ENCODE measurements at places on chromosomes 7 and 10.

- no peak for DNase-seq
Measured at GRCh38 chr7:124908259-124908658, 21.4 kb downstream of the POT1 start.

DNA sequence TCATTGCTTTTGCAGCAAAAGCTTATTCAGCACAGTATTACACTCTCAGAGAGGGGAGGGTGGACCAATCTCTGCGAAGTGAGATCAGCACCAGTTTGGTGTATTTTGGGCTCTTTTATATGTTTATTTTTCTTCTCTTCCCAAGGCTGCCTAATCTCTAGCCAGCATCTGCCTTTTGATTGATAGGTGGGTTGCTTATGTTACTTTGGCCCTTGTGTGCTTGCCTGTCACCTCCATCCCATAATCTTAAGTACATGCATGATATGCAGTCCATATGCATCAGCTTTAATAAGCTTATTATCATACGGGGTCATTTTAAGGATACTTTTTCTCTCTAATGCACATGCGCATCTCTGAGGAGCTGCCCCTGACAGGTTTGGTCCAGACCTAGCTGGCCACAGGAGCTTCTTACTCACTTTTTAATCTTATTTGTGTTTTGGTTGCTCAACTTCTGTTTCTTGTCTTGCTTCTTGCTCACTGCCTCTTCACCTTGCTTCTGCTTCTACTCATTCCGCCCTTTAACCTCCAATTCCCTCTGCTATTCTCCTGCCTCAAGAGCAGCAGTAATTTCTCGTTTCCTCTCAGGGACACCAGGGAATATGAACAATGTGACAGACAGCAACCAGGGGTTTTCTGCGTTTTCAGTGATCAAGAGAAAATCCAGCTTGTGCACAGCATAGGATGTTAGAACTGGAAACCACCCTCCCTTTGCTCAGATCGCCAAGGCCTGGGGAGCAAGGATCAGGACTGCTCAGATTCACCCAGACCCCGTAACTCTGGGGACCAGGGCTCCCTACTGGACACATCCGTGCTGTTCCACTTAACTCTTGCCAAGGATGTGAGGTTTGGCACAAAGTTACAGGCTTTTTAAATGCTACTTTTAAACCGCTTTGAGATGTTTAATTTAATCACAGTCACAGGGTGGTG lies 10.0 kb downstream of the RGR start:
- no peak for DNase-seq

DNA sequence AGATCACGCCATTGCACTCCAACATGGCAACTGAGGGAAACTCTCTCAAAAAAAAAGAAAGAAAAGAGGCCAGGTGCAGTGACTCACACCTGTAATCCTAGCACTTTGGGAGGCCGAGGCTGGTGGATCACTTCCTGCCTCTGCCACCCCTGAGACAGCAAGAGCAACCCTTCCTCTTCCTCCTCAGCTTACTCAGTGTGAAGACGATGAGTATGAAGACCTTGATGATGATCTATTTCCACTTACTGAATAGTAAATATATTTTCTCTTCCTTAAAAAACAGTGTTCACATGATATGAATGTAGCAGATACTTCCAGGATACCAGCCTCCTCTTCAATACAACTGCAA lies 2.1 kb upstream of the ZKSCAN1 start:
- DNase-seq: no peak

DNA sequence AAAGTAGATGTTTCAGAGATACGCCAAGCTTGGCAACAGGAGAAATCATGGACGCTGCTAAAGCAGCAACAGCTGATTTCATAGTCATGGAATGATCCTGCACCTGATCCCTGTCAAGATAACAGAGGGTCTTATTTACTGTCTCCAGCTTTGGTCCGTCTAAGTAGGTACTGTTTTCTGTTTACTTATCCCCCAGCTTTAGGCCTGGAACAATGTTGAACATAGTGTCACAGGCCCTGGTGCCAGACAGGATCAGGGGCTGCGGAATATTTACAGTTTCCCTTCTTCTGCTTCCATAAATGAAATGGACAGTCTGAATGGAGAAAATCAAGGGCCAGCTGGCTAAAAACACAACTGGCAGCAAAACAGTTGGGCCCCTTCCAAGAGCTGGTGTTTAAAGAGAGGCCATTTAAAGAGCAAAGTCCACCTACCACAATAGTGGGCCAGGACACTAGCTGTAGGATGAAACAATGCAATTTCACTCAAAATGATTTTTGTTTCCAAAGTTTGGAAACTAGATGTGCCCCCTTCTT lies 2.9 kb downstream of the GPR37 start:
- DNase-seq: no peak

DNA sequence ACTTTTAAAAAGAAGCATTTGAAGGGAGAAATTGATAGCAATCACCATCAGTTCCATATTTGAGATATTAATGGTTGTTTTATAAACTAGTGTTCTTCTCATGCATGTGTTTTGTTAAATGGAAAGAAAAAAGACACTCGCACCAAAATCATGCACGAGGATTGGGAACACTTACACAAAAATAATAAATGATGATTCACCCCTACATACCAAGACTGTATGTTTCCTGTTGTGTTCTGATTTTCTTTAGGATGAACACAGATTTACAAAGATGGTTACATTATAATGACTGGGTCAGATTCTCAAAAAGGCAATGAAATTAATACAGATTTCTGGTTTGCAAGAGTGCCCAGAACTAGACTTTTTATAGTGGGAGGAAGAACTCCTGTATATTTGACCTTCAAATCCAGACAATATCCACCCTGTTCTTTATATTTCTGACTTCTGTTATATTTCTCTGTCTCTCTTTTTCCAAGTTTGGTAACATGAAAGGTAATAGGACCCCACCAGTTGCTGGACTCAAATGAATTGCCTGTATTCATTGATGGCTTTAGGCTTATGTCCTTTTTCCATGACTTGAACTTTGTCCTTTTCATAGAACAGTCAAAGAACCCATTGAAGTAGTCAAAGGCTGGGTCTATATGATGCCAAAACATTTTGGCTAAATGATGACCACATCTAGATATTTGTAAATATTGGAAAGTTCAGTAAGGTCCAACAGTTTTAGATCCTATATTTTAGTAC lies 54.4 kb downstream of the SEMA3A start:
- DNase-seq: no peak

DNA sequence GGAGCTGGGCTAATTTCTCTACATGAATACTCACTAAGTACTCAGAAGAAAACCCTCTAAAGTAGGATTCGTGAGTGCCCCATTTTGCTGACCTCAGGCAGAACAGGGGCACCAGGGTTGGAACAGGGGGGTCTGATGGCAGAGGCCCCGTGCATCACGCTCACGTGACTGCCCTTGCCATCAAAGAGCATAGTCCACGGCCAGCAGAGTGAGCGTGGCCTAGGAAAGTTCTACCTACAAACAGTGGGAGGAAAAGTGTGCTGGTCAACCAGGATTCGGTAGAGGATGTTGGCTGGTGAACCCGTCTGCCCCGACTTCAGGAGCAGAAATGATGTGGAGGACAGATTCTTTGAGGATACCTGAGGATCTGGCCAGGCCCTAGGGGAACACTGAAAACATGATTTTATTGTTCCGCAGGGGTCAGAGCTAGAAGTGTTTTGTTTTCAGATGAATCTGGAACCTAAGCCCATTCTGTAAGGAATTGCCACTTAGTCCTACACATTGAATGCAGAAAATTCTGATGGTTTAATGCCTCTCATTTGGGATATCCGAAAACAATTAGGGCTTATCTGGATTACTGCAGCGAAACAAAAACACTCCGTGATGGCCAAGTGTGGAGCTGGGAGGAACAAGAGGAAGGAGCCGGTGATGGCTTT lies 138.8 kb upstream of the SHH start:
- DNase-seq: no peak

DNA sequence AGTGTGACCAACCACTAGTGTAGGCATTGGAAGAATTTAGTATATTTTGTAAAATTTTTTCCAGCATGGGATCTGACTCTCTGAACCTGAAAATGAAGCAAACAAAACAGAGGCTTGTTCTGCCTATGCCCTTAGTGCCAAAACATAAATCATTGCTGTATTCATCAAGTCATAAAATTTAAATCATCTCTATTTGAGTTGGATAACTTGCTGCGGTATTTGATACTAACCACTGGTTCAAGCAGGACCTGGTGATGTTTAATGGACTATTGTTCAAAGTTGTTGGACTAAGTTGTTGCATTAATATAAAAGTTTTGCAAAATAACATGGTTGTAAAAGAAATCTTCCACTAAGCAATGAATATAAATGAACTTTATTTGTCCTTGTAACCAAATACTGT lies 19.8 kb upstream of the RPA3 start:
- DNase-seq: no peak

GRCh38 chr10:50469288-50469687 lies 154.5 kb downstream of the SGMS1 start:
- no peak for DNase-seq

DNA sequence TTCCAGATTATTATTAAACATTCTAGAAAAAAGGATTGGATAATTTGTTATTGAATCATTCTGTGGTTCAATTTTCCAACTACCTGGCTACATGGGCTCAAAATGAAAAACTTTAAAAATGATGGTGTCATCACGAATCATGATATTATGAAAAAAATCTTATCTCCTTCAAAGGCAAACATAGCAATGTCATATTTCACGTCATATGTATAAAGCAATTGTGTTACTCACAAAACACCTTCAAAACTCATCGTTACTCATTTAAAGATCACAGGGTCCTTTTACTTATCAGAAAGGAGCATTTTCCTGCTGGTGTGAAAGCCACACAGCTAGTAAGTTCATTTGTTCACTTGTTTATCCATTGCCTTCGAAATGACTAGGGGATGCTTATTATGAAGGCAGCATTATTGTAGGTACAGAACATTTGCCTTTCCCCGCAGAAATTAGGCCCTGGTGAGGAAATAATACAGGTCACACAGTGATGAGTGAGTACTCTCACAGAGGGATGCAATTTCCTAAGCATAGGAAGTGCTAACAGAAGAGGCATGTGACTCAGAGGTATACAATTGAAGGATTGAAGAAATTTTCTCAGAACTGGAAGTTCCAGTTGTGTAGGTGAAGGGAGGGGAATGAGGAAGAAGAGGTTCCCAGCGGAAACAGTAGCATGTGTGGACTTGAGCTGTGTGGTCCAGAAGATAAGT lies 478.7 kb downstream of the INHBA start:
- DNase-seq: no peak

- DNase-seq: no peak
Measured at GRCh38 chr10:33963729-33964128, 629.3 kb upstream of the NRP1 start.

GRCh38 chr10:107214261-107214660 lies 49.8 kb upstream of the SORCS1 start:
- DNase-seq: no peak

GRCh38 chr7:35565927-35566326 lies 129.0 kb downstream of the HERPUD2 start:
- DNase-seq: no peak

- no peak for DNase-seq
Measured at GRCh38 chr7:22355620-22356009, 1.3 kb downstream of the RAPGEF5 start.

DNA sequence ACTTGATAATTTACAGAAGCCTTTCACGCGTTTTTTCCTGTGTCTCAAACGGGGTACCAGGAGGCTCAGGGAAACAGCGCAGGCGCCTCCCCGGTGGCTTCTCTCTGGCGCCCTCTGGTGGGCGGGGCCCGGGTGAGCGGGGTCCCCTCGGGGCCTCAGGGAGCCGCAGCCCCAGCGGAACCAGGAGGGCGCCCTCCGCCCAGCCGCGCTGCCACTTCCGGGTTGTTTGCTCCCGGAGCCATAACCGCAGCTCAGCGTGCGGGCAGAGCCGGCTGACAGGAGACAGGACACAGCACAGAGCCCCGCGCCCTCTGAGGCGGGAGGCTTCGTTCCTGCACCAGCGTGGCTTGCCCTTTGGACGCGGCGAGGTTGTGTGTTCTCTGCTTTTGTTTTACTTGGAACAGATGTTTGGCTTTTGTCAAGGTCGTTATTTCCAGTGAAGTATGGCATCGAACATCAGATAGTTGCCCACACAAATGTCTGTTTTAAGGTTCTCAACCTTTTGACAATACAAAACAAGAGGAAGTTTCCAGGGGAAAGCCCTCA lies 6.9 kb upstream of the CYP2E1 start:
- no peak for DNase-seq

GRCh38 chr7:280461-280860 lies 9.5 kb upstream of the FOXL3 start:
- no peak for DNase-seq

GRCh38 chr10:111086574-111086973 lies 9.7 kb downstream of the ADRA2A start:
- no peak for DNase-seq

- no peak for DNase-seq
Measured at GRCh38 chr10:87979847-87980246, 116.4 kb downstream of the PTEN start.

DNA sequence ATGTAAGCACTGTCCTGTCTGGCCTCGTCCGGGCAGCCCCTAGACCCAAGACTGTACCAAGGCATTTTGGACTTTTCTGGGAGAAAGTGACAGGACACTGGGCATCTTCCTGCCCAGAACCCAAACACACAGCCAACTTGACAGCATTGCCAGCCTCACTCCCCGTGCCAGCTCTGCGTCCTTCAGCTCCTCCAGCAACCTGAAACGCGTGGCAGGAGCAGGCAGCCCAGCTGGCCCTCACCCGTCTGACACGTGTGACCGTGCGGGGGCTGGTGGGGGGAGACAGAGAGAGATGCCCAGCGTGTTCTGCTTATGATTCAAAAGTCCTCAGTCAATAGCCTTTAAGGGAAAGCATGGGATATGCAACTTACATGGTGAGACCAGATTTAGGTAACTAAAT lies 50.3 kb upstream of the SLC29A3 start:
- DNase-seq: no peak

- no peak for DNase-seq
Measured at GRCh38 chr7:92075455-92076158, 58.7 kb downstream of the CYP51A1 start.

- DNase-seq: no peak
Measured at GRCh38 chr7:104986628-104987259, 27.3 kb upstream of the KMT2E start.

- DNase-seq: no peak
Measured at GRCh38 chr10:110002801-110003523, 4.8 kb upstream of the ADD3 start.

GRCh38 chr10:53003094-53003493 lies 230.5 kb upstream of the MBL2 start:
- no peak for DNase-seq

- no peak for DNase-seq
Measured at GRCh38 chr10:130015075-130015695, 51.1 kb upstream of the EBF3 start.

DNA sequence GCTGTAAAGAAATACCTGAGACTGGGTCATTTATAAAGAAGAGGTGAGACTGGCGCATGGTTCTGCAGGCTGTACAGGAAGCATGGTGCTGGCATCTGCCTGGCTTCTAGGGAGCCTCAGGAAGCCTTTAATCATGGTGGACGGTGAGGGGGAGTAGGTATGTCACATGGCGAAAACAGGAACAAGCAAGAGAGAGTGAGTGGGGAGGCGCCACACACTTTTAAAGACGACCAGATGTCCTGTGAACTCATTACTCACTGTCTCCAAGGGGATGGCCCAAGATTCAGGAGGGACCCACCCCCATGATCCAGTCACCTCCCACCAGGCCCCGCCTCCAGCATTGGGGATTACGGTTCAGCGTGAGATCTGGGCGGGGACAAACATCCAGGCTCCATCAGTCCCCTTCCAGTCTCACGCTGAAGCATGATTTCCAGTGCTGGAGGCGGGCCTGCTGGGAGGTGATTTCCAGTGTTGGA lies 3.2 kb downstream of the ZNF316 start:
- no peak for DNase-seq

- DNase-seq: no peak
Measured at GRCh38 chr10:133403359-133403758, 9.4 kb downstream of the MTG1 start.
